ENCODE measurements at places on chromosomes 16 and 17. TPM values are rescaled to one million over a fixed set of nuclear protein-coding genes. Genes with fewer than 3 reads are reported as not detected.

DNA sequence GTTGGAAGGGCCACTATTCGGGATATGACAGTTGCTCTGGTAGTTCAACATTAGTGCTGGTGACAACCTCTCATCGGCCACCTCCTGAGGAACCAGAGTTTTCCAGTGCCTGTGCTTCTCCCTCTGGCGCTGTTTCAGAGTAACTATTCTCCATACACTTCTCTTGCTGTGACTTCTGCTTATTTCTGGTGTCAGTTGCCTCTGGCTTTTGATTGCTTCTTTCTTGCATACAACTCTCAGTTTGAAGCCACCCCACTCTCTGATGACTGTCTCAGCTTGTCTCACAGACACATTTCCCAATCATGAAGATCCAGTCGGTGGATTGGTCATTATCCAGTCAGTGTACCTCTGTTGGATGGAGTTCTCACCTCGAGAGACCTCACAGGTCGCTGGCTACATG lies 3.4 kb upstream of the TM4SF5 start:
- no peak for DNase-seq

SDR42E2 gene
- total RNA-seq = 0.09 TPM

DNA sequence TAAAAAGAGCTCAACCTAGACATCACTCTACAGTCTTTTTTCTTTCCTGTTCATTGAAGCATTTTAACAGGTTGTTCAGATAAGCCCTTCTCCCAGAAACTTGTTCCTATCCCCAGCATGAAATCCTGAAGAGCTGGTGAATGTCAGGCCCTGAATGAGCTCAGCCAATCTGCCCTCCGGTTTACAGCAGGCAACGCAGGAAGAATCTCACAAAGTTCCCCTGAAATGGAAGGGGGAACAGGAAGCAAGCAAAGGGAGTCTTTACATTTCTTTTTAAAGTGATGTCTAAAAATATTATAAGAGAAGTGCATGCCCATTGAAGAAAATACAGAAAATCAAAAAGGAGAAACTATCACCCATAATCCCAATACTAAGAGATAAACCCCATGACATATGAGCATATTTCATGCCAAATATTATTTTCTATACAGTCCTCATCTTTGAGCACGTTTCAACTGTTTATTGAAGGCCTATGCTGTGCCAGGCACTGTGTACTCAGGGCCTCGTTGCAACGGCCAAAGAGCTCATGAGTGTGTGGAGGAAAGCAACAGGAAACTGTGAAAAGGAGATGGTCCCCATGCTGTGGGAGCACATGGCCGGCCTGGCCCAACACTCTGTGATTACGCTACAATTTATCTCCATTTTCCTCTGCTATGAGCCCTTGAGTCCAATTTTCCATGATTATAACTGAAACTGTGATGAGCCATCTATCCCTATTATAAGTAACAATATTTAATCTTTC lies 5.7 kb downstream of the TK2 start:
- no peak for DNase-seq

DNA sequence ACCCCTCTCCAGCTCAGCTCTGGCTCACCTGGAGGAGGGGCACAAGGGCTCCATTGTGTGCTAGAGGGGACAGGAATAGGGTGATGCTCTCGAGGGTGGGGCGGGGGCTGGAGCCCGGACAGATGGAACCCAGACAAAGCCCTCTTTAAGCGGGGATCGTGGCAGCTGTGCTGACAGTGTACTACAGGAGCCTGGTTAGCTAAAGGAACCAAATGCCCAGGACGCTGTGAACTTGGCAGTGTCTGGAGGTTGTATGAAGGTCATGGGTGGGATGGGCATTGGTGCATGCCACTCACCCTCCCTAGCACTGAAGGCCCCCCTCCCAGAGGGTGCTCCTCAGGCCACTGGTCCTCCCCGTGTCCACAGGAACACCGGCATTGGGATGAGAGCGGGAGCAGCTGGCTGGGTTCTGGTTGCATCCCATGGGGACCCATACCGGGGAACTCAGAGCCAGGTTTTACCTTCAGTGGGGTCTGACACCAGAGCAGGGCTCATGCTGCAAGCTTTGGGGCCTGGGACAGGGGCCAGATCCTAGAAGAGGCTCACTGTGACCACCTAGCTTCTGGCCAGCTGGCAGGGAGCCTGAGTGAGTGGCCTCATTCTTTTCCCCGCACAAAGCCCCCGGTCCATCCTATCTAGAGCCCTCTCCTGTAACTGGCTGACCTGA lies 11.9 kb downstream of the KIF19 start:
- no peak for DNase-seq

DNA sequence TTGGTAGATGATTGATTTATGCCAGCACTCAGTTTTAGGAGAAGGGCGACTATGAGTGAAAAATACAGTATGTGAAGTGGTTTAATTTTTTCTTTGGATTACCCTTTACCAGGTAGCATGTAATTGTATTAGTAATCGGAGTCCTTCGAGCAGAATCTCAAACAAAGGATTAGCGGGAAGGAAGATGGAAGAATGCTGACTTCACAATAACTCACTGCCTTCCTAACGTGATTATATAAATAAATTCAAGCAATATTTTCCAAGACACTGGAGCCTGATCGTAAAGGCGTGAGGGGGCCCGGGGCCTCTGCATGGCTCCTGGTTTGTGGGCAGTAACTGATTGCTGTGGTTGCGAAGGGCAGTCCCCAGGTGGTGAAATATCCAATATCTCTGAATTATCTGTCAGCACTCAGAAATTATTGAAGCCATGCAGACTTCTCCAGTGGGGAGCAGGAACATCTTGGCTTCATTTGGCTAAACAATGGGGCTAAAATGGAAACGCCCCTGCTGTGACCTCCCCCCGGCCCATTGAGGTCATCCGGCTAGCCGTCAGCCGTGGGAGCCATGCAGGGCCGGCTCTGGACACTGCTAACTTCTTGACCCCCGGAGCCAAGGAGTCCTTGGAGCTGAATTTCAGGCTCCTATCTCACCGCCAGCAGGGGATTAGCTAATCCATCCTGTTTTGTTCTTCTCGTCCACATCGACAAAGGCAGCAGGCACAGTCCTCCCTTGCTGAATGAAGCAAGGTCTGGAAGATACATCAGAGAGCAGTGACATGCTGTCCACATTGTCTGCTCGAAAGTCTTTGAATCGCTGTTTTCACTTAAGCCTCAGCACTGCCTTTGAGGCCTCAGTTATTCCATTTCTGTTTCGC lies 295.9 kb upstream of the N4BP1 start:
- DNase-seq = no peak

GRCh38 chr17:75827308-75828075 lies 16.7 kb downstream of the UNC13D start:
- DNase-seq = peak; percentile 91

SCGB1C2 gene
- not detected for total RNA-seq

DNA sequence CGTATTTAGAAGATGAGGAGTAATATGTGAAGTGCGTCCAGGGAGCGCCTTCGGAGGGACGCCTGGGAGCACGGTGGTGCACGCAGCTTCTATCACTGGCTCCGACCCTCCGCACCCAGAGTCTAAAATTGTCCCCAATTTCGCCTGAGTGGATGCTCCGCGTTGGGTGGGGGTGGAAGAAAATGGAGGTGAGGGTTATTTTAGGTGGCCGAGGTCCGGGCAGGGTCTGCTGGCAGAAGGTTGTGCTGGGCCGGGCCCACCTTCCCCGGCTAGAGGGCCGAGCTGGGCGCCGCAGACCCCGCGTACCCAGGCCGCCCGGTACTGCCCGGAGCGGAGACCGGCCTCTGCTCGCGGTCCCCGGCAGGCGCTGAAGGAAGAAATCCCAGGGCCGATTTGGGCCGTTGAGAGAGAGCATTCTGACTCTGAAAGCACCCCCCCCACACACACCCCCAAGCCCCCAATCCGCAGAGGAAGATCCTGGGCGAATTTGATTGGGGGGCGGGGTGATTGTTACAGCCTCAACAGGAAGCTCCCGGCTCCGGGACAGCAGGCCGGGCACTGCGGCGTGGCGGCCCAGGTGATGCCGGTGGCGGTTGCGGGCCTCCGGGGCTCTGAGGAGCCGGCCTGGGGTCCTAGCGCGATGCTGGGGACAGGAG lies 3.0 kb downstream of the BAHCC1 start:
- DNase-seq = peak; percentile 78

GRCh38 chr17:68288804-68289203 lies 2.1 kb downstream of the SLC16A6 start:
- no peak for DNase-seq

GRCh38 chr17:75614006-75614405 lies 19.2 kb upstream of the SMIM5 start:
- DNase-seq = peak; percentile 10

- DNase-seq = no peak
These were observed 10.0 kb downstream of the LDHD start for GRCh38 chr16:75106351-75107274.

DNA sequence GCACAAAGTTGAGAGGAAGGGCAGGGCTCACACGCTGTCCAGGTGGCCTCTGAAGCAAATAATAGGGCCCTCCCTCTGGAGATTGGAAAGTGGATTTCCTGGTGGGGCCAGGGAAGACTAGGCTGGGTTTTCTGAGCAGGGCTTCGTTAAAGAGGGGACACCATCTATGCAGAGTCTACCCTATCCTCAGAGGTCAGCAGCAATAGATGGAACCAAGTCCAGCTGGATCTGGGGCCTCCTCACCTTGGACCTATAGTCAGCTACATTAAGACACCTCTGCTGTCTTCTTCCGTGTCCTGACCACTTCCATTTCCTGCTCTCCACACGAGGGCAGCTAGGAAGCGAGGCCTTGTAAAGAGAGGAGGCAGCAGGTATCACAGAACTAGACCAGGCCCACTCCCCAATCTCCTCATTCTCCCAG lies 14.7 kb upstream of the ST6GALNAC1 start:
- no peak for DNase-seq

DNA sequence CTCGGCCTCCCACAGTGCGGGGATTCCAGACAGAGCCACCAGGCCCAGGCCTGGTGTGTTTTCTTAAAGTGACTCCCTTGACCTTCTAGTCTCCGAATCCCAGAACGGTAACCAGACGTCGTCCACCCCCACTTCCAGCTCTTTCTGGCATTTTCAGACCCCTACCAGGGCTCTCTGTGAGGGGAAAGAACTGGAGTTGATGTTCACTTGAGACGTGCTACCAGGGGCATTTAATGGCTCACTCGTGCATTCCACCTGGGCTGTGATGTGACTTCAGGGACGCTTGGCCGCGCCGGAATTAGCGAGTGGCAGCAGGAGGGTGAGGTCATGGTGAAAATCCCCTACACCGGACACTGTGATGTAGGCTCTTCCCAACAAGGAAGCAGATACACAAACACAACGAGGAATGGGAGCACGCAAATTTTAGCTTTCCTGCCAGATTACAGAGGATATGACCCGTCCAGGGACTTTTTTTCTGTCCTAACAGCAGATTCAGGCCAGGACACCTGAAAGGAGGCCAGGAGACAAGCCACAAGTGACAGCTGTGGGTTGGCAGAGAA lies 1.1 kb upstream of the GNA13 start:
- peak; percentile 74 for DNase-seq

GRCh38 chr17:76725580-76726230 lies 701 bp downstream of the JMJD6 start:
- peak; percentile 91 for DNase-seq

GRCh38 chr17:68029512-68030215 lies 5.9 kb upstream of the KPNA2 start:
- DNase-seq = no peak

- DNase-seq = peak; percentile 43
These were observed 140.5 kb downstream of the SEC14L1 start for GRCh38 chr17:77281122-77281903.

DNA sequence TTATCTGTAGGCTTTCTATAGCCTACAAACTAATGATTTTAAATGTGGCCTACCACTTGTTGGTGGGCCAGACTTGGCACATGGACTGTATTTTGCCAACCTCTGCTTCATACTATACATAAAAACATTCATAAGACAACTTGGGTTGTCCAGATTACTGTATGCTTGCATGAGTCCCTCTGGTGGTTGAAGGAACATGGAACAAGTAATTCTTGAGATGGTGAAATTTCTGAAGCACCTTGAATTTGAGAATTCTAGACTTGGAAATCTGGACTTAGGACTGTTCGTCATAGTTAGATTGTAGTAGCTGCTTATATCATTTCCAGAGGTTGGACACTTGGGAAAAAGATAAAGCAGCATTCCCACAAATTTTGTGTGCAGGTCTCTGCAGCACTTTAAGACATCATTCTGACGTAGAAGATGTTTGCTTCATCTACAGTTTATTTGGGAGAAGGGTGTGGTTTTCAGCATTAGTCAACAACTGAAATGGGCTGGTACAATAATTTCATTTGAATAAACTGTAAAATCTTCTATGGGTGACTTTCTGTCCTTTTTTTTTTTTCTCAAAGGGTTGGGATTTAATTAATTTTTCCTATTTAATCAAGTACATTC lies 31.2 kb downstream of the NFATC3 start:
- DNase-seq = no peak

- DNase-seq = no peak
These were observed 39.2 kb downstream of the GPATCH8 start for GRCh38 chr17:44464037-44464436.

Measured in right cardiac atrium (tissue), 5 donors.